ENCODE measurements at places on chromosomes 12 and 14.
A peak's percentile ranks its signal among the peaks of the same experiment; 100 is the strongest.

- peak; percentile 87 for DNase-seq
Observed at GRCh38 chr12:130456375-130457199, 118.9 kb downstream of the PIWIL1 start.

DNA sequence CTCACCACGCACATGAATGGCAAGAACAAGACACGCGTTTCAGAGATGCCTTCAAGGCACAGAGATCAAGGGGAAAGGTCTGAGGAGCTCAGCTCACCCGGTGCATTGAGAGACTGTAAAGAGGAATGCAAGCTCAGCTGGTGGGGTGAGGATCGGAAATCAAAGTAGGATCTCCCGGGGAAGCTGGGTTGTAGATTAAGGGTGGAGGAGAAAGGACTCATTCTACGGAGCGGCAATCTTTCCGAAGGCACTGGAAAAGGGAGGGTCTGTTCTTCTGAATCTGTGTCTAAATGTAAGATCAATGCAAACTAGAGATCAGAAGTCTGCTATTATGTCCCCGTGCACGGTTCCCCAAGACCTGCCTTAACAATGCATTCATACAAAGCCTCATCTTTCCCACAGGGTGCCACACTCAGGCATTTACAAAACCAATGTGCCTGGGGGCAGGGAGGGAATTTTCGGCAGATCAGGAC is 41.6 kb upstream of the PYGL start:
- no peak for DNase-seq

- DNase-seq = no peak
Observed at GRCh38 chr12:25789541-25789944, 168.9 kb upstream of the RASSF8 start.

DNA sequence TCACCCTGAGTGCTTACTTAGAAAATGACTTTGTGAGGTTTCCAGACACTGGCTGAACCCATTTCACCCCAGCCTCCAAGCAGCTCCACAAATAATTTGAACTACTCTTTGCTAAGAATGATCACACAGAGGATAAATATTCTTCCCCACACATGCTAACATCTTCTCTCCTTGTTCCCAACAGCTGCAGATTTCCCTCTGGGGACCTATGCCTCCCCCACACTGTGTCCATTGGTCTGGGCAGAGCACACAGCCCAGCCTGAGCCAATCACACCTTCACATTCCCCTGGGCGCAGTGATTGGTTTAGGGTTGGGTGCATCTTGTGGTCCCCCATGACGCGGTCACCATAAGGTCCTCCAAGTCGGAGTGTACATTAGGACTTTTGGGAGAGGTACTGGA is 6.9 kb downstream of the SDR9C7 start:
- no peak for DNase-seq

DNA sequence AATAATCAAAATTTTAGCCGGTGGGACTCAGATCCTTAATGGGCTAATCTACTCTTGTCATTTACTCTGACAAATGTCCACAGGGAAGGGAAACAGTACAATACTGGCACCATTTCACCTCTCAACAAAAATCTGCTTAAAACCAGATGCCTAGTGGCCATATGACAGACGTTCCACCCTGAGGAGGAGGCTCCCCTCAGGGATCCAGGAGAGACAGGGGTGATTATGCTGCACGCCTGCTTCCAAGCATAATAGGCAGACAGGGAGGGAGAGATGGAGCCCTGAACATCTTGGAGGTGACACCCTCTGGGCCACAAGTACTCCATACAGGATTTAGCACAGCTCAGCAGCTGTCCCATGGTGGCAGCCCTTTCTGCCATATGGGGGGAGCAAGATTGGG is 24.8 kb upstream of the AKAP6 start:
- no peak for DNase-seq

- DNase-seq = no peak
Observed at GRCh38 chr14:24366413-24366720, 1.6 kb upstream of the NFATC4 start.

DNA sequence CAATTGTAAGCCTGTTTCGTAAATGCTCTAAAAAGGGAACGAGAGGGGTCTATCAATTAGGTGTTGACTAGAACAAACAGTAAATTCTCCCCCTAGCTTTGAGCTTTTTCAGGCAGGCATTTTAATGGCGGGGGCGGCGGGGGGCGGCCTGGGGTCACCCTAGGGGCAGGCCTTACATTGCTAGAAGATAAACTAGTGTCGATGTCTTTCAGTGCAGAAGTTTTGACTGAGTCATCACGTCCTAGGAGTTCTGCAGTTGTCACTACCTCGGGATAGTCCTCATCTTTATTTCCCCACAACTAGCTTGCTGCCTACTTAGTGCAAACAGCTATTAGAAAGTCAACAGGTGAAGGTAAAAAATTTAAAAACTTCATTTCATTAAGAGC is 1.6 kb downstream of the ATP6V1D start:
- no peak for DNase-seq

DNA sequence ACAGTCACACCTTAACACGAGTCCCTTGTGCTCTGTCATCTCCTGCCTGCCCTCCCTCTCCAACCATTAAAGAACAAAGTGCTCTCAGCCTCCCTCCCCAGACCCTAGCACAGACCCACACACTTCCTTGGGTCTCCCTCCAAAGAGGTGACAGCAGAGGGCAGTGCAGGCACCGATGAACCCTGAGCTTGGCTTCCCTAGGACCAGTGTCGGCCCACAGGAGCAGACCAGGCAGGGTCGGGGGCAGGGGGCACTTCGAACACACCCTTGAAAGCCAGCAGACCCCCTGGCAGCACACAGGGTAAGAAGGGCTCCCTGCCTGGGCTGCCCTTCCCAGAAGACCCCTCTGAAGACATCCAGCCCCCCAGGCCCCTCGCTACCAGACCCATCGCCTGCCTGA is 7.0 kb downstream of the CDK2AP1 start:
- DNase-seq = no peak

Data from NCI-H345 (cell line).